C1 segment of cervical spinal cord (tissue), 14 donors: ENCODE measurements at places on chromosomes 2 and 18.
A peak's percentile ranks its signal among the peaks of the same experiment; 100 is the strongest.

DNA sequence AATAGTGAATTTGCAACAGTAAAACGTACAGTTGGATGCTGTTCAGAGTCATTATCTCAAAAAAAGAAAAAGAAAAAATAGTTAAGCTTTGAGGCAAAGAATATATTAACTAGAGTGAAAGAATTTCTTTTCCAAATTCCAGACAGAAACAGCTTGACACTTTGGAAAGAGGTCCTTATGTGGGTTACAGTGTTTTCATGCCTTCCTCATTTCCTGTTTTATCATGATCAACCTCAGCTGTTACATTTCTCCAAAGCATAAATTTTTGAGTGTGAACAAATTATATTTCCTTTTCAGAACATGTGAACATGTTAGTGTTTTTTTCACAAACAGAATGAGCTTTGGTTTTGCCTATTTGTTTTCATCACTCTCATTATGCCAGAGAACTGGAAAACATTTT lies 13.6 kb downstream of the FRZB start:
- no peak for DNase-seq

GRCh38 chr2:186590350-186590758 lies 498 bp downstream of the ITGAV start:
- DNase-seq: no peak

GRCh38 chr2:9991829-9992273 lies 40.4 kb downstream of the GRHL1 start:
- DNase-seq: no peak

- no peak for DNase-seq
These were observed 221.6 kb downstream of the GPD2 start for GRCh38 chr2:156657809-156658208.

DNA sequence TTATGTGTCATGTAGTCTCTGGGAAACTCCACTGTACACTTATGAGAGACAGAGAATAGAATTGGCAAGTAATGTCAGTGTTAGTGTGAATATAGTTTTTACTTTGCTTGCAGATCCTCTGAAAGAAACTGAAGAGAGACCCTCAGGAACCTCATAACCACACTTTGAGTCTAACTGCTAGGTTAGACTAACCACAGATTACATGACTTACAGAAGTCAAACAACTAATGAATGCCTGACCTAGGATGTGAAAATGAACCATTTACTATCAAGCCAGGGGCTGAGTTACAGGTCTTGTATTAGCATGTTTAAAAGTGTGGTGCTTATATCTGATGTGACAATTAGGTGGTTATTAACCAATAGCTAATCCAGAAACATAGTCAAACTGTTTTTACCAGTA lies 280.4 kb upstream of the LRATD1 start:
- no peak for DNase-seq

DNA sequence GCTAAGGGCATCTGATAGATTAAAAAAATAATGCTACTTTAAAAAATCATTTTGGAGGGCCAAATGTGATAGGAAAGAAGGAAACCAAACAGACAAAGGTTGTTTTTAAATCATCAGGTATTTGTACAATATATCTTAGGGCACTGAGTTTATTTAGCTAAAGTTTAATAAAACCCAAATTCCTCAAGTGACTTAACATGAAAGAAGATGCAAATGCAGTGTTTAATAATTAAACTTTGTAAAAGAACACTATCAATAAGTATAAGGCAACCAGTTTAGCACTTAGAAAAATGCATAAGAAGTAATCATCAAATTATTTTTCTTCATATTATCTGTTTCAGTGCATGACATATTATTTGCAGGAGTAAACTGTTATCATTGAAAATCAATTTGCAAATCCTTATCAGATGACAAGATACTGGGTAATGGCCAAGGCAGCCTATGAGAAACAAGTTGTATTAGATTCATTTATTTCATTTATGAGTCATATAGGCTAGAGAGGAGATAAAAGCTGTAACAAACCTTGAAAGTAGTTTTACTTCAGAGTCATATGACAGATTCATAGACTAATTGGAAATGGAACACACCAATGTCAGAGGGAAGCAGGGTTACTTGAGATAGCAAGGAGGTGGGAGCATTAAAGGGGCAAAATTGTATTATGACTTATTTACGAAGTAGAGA lies 165.5 kb downstream of the GCA start:
- DNase-seq: no peak

GRCh38 chr18:58715540-58715939 lies 44.3 kb downstream of the MALT1 start:
- no peak for DNase-seq

GRCh38 chr2:27716301-27717069 lies 52.8 kb downstream of the SLC4A1AP start:
- DNase-seq: no peak

GRCh38 chr2:53104263-53104662 lies 663.3 kb upstream of the CHAC2 start:
- no peak for DNase-seq

DNA sequence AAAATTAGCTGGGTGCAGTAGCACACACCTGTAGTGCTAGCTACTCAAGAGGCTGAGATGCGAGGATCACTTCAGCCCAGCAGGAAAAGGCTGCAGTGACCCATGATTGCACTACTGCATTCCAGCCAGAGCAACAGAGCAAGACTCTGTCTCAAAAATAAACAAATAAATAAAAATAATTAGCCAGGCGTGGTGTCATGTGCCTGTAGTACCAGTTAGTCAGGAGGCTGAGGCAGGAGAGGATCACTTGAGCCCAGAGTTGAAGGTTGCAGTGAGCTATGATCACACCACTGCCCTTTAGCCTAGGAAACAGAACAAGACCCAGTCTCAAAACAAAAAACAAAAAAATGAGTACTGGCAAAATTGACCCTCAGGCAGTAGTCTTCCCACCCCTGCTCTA lies 61.9 kb upstream of the PPP1CB start:
- DNase-seq: no peak

GRCh38 chr18:12009581-12010140 lies 28.4 kb downstream of the IMPA2 start:
- no peak for DNase-seq

DNA sequence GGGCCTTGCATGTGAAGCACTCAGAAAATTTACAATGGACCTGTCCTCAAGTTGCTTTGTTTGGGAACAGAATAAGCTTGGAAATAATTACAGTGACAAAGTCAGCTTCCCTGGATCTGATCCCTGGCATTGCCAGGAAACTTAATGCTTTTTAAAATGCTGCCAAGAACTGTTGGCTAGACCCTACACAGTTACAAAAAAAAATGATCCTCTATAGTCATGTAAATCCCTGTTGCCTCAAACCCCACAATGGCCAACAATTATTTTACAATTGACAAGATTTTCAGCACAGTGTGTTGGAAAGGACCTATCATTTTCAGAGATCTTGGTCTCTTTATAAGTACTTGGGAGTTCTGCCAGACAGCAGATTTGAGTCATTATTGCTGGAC lies 470.4 kb upstream of the ACVR2A start:
- no peak for DNase-seq

DNA sequence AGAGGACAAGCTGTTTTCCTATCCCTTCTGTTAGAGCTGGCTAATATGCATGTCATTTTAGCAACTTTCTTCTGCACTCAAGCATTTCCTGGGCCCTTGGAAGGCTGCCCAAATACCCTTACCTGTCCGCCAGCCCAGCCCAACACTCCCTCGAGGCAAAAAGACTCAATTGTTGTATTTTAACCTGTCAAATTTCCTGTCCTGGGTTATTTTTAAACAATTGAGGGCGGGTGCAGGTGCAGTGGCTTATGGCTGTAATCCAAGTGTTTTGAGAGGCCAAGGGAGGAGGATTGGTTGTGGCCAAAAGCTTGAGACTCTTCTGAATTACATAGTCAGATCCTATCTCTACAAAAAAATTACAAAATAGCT lies 125.0 kb upstream of the ARHGAP28 start:
- DNase-seq: no peak

GRCh38 chr2:170821531-170822289 lies 5.0 kb downstream of the GAD1 start:
- DNase-seq: no peak

DNA sequence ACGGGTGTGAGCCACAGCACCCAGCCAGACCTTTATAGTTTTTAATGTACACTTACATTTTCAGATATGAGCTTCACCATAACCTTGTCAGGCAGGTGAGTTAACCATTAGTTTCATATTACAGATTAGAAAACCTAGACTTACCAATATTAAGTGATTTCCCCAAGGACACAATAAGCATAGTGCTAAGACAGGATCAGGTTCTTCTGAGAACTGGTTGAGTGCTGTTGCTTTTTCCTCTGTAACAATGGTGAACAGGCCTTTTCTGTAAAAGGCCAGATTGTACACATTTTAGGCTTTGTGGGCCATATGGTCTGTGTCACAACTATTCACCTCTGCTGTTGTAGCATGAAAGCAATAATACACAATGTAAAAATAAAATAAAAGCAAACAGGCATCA lies 332.0 kb downstream of the PIK3C3 start:
- no peak for DNase-seq

GRCh38 chr2:113876503-113877387 lies 13.1 kb upstream of the ACTR3 start:
- DNase-seq: no peak

GRCh38 chr18:58044370-58045241 lies 580 bp downstream of the NEDD4L start:
- DNase-seq: peak; percentile 62

GRCh38 chr2:62501794-62502500 lies 4.0 kb downstream of the TMEM17 start:
- no peak for DNase-seq

DNA sequence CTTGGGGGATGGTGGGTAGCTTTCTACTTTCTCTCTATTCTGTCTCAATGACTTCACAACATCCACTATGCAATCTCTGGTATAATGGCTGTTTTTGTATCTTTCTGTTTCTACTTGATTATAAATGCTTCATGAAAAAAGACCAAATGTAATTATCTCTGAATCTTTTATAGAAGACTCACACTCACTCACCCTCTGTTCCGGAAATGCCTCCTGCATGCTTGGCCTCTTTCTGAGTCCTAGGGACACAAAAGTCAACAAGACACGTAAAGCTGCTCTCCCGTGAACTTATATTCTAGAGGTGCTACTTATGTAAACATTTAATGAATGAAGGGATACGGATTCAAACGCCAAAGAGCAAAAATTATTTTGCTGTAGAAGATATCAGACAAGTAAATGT lies 502.2 kb upstream of the SOX11 start:
- no peak for DNase-seq

DNA sequence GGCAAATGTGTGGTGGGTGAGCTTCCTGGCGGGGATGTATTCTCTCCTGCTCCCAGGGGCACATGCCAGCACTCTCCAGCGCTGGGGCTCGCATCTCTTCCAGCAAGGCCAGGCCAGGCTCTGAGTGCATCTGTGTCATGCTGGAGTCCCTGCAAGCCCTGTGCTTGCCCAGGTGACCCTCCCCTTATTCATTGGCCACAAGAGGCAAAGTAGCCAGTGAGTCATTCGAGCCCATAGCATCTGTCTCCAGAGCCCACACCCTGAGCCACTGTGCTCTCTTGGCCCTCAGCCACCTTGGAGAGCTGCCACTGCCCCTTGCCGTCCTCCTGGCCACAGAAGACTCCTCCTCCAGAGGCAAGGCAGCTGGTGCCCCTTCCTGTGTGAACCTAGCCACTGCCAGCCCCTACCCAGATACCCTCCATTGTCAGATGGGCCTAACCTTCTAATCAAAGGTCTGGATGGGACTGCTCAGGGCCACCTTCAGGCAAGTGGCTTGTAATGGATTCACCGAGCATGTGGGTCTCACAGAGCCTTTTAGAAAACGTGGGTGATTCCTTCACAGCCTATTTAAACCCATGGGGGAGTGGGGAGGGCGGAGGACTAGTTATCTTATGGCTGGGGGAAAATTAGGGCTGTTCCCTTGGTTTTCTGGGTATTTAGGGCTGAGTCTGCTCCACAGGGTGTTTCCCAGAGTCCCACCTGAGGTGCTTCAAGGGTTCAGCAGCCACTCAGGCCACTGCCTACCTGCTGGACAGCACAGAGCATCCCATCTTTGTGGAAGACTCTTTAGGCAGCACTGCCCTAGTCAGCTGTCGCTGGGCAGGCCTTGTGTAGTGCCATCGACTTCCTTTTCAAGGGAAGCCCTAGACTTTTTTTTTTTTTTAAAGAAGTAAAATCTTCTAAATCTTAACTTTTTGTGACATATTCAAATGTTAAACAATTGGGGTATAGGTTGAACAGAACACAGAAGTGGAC lies 137.4 kb downstream of the ACOXL start:
- DNase-seq: no peak

DNA sequence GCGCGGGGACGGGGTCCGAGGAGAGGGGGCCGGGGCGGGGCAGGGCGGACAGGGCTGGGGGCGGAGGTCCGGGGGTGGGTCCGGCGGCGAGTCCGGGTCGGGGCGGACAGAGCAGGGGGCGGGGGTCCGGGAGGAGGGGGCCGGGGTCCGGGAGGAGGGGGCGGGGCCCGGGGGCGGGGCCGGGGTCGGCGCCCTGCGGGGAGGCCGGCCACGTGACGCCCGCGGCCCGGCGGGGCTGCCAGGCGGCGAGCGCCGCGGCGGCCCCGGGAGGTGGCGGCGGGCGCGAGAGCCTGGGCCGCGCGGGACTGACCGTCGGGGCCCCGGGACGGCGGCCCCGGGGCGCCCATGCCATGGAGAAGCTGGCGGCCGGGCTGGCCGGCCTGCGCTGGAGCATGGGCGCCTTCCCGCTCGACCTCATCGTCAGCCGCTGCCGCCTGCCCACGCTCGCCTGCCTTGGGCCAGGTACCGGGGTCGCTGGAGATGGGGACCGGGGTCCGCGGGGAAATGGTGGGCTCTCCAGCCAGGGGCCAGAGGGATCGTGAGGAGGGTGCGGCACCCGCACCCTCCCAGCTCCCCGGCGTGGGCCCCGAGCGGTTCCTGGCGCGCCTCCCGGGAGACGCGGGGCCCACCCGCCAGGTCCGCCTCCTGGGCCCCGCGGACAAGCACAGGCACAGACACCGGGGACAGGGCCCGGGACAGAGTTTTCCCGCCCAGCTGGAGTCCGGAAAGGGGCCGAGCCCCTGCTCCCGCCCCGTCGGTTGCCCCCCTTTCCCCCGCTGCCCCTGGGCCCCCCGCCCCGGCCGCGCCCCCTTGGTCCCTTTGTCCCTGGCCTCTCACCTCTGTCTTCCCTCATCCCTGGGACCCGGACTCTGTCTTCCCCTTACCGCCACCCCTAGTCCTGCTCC lies at the start of gene GAREM2:
Gene GAREM2 (plus strand): TSS at position 218 of the 905 bp plus-strand sequence. CDS start 133 bp downstream, at position 351.
- DNase-seq: no peak

DNA sequence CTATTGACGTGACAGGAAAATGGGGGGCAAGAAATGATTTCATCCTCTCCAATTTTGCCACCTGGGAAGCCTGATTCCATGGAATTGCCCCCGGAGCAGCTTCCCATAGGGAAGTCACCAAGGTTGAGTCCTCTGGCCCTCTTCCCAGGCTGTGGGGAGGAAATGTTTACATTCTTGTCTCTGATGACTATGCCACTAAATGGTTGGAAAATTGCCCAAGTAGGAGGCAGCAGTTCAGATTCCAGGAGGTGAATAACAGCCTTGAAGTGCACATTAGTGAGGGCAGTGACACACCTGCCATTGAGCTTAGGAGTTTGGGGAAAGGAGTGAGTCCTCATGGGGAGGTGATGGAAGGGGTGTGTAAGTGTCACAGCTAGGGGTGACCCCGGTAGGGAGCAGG lies 449.2 kb upstream of the DCC start:
- no peak for DNase-seq

DNA sequence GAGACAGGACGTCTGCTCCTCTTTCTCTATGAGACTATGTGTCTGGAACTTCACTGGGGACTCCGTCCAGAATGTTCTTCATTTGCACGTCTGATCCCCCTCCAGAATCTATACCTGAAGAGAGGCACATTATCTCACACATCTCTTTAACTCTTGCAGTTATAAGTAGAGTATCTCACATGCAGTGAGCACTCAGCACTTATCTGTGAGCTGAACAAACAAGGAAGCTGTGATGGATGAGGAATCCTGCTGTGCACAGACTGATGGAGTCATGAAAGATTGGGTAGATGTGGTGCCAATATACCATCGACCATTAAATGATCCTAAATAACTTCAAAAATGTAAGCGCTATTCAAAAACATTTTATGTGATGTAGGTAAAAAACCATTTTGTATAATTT lies 888.3 kb upstream of the CELF4 start:
- no peak for DNase-seq
